ENCODE measurements at places on chromosomes 1 and 21. TPM values are rescaled to one million over a fixed set of nuclear protein-coding genes. Genes with fewer than 3 reads are reported as not detected.

Gene PDE4B
- 0.21 TPM for total RNA-seq

Gene KLF17
- 0.24 TPM for total RNA-seq

Gene PBX1
- total RNA-seq, result 6.6 TPM

Gene LEMD1
- 10.4 TPM for total RNA-seq

Gene CFHR2
- total RNA-seq, result not detected

Gene IGSF9
- 8.7 TPM for total RNA-seq

Gene MAP1LC3C
- not detected for total RNA-seq

Gene SIM2
- total RNA-seq, result 0.96 TPM

Measured in tracheal epithelial cell (primary cell).